Activated CD4-positive, alpha-beta T cell treated with anti-CD3 and anti-CD28 coated beads for 48 hours (primary cell): ENCODE measurements at places on chromosomes 2 and 18.

- no peak for DNase-seq
Measured at GRCh38 chr2:2581331-2582159, 250.5 kb upstream of the MYT1L start.

- no peak for DNase-seq
Measured at GRCh38 chr2:30684516-30684915, 122.7 kb downstream of the CAPN13 start.

DNA sequence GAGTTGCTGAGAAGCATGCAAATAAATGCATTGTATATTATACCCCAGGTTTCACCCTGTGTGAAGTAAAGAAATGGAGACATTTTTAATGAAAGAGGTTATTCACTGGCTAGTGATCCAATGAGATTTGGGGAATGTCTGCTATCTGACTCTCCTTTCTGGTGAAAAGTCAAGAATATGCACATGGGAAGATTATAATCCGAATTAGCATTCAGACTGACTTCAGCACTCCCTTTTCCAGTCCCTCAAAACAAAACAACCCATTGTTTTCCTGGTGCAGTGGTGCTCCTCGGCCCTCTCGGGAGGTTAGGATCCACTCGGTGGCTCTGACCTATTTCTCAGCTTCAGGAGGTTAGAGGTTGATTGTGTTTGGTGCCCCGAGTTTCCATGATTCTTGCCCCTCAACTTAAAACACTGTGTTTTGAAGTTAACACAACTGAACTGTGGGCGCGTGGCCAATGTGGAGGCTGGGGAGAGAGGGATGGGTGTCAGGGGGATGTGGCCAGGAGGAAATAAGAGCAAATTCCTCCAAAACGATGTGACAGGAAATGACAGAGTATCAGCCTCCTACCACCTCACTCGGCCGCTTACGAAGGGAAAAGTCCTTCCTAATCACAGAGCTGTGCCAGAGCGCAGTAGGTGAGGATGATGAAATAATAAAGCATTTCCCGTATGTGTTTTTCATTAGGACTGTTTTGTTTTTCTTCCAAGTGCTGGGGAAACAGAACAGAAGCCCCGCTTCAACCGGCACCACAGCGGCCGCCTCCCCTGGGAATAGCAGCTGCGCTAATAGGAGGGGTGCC is 440.1 kb downstream of the MTX2 start:
- DNase-seq, result no peak

GRCh38 chr18:3425030-3425429 is 24.9 kb upstream of the TGIF1 start:
- no peak for DNase-seq

- DNase-seq, result no peak
Measured at GRCh38 chr18:75173125-75173432, 35.9 kb downstream of the PTGR3 start.

- no peak for DNase-seq
Measured at GRCh38 chr2:46697830-46698323, 217.7 kb downstream of the MCFD2 start.

- peak; percentile 94 for DNase-seq
Measured at GRCh38 chr2:28449488-28450395, 46.1 kb upstream of the PLB1 start.

DNA sequence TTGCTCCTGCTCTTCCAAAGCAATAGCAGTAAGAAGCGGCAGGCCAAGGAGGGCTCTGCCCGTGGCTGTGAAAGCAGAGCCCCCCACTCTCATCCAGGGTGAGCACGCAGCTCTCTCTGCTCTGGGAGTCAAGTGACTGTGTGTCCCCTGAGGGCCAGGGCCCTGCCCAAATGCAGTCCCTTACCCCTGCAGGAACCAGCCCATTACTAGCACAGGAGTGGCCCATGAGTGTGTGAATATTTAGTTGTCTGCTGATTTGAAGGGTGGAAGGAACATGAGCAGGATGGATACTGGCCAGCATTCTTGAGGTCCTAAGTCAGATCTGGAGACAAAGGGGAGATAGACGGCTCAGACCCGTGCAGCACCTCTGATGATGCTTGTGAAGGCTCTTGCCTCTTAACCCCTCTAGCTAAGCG is 69.7 kb upstream of the FOSL2 start:
- DNase-seq, result no peak

DNA sequence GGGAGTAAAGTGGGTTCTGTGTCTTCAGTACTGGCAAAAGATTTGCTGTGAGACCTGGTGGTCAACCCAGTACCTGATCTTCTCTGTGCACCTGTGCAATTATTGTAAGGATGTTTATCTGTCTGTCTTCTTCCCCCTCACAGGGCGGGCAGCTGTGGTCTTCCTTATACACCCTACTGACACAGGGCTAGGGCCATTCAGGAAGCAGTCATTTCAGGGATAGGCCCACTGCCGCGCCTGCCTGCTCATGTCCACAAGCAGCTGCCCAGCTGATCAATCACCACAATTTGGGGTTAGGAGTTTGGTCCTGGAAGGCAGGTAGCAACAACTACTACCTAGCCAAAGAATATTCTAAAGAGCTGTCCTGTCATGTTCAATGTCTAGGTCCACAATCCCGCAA is 1.2 kb upstream of the CNNM4 start:
- no peak for DNase-seq
